ENCODE measurements at places on chromosomes 5 and 9.

- no peak for DNase-seq
Observed at GRCh38 chr5:56259002-56259511, 25.9 kb upstream of the ANKRD55 start.

DNA sequence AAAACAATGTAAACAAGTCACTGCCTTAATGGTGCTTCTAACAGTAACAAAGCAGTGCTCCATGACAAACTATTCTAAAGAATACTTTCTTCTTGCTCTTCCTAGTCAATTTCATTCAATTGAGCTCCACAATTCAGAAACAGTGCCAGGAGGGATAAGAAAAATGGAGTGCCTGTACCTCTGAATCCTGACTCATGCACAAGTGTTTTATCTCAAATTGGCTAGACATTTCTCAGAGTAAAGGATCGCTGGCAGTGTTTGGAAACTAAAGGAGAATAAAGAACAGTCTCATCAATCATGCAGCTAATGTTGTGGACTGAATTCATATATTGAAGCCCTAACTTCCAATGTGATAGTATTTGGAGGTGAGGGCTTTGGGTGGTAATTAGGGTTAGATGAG, 27.6 kb downstream of the SLC25A51 start:
- no peak for DNase-seq

DNA sequence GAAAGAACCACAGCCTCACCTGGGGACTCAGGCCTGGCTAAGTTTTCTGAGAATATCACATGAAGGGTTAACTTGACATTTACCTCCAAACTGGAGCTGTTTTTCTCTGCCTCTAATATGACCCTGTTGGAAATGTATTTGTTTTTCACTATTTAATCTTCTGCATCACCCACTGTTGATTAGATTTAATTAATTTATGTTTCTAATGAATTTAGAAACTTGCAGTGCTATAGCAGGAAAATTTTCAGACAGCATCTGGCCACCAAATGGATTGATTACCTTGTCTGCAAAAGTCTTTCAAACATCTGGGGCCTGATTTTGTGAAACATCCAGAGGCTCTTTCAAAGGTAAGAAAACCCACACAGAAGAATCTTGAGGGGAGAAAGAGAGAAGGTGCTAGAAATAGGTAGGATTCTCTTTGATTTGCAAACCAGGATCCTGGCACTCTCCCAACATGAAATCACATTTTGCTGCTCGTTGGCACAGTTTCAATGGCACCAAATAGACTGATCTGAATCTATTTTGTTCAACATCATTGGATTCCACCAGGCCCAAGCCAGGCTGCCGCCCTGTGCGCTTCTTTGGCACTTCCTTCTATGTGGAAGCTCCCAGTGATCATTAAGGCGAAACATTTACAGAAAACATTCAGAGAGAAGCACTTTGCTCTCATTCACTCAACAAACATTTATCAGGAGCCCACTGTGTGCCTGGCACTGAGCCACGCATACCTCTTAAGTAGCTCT, 157.3 kb downstream of the PPP2R2B start:
- DNase-seq, result no peak

GRCh38 chr5:4758550-4758949, 381.6 kb upstream of the ADAMTS16 start:
- no peak for DNase-seq

GRCh38 chr5:162703914-162704313, 636.3 kb downstream of the GABRG2 start:
- DNase-seq, result no peak

- DNase-seq, result no peak
Observed at GRCh38 chr5:170773024-170773985, 10.2 kb upstream of the GABRP start.

GRCh38 chr5:74686962-74687751, 2.1 kb downstream of the HEXB start:
- no peak for DNase-seq

DNA sequence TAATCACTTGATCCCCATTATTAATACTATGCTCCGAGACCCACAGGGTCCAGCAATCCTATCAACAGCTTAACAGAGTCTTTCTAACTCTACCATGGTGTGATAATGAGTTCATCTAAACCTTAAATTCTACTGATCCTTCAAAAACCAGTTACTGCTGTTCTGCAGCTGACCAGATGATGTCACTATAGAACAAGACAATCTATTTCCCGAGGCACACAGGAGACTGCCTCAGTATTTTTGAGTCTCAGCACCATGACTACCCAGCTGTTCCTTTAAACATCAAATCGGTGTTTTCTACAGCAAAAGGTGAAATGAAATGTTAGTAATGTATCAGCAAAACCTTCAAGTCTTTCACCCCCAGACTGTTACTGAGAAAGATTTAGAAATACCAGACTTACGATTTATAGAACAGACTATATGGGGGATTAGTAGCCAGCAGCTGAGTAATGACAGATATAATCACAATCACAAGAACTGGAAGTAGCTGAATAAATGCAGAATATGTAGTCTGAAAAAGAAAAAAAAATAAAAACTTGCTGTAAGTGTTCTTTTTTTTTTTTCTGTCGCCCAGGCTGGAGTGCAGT, 16.9 kb downstream of the DNAJC18 start:
- no peak for DNase-seq

DNA sequence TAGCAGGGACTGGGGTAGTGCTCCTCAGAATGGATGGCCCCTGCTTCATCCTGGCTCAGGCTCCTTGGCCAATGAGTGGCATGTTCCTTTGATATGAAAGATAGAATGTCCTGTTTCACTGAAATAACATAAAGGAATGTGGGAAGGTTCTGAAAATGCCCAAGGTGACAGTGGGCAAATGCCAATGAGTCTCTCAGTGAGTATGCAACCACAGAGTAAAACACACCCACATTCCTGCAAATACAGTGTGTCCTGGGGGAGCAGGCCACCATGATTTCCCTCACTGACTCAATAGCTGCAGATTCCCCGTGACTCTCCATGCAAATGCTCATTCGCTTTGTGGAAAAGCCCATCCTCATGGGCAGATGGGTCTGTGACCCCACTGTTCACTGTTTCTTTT, 36.4 kb downstream of the ZNF366 start:
- DNase-seq, result no peak

- DNase-seq, result peak; percentile 72
Observed at GRCh38 chr9:91681461-91682305, 258.1 kb upstream of the NFIL3 start.

DNA sequence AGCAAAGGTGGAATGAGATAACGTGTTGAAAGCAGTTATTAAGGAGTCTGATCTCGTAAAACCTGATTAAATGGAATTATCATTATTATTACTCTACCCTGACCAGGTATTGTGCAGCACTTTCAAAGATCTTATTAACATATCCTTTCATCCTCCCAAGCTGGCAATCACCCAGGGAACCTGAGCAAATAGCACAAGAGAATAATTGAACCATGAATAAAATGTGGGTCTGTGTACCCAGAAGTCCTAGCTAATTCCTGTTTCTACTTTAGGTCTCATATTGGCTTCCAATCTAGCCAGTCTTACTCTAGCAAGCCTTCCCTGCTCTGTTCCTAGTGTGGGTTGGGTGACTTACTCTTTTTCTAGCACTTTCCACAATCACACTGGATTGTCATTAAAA, 162.2 kb upstream of the STK32A start:
- DNase-seq, result no peak

GRCh38 chr5:82912462-82912861, 164.7 kb downstream of the TMEM167A start:
- no peak for DNase-seq

- no peak for DNase-seq
Observed at GRCh38 chr5:172123269-172123692, 64.7 kb downstream of the STK10 start.

DNA sequence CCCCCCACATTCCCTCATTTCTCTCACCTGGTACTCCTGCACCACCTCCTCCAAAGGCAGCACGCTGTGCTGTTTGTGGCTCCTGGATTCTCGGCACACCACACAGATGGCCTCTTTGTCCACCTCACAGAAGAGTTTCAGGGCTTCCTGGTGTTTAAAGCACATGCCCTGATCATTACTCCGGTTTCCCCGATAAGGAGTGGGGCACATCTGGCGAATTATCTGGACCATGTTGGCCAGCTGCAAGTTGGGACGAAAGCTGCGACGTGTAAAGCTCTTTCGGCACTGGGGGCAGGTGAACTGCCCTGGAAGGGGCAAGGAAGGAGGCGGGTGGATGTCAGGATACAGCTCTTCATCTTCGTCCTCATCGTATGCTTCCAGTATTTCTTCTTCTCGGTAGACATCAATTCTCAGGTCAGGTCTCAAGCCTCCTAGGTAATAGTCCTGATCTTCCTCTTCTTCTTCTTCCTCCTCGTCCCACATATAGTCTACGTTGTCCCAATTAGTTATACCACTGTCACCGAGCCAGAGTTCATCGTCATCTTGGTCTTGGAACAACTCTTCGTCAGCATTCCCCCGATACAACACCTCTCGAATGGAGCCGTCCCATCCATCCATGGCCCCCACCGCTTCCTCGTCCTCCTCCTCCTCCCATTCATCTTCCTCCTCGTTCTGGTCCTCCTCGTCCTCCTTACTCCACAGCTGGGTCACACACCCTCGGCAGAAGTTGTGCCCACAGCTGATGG, 796 bp downstream of the TRIM52 start:
- no peak for DNase-seq

GRCh38 chr5:168382421-168382820, 91.0 kb downstream of the WWC1 start:
- no peak for DNase-seq

- DNase-seq, result peak; percentile 40
Observed at GRCh38 chr9:119556129-119556875, 187.1 kb upstream of the BRINP1 start.

DNA sequence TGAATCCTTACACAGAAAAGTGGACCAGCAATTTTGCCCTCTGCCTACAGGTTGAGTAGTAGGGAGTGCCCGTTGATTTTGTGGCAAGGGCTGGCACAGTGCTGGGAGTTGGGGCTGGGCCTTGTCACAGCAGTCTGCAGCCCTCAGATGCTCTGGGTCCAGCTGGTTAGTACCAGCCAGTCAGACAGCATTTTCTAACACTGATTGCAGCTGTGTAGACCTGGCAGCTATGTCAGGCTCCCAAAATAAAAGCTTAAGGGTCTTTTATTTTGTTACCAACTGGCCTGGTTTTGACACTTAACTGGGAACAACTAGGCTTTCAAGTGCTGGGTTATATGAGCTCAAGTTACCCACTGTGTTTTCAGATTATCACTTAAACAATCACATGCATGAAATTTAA, 57.7 kb downstream of the MAT2B start:
- DNase-seq, result no peak

- DNase-seq, result no peak
Observed at GRCh38 chr9:33820231-33820745, 3.3 kb downstream of the UBE2R2 start.

GRCh38 chr5:78905084-78905938, 79.8 kb downstream of the ARSB start:
- DNase-seq, result no peak

- DNase-seq, result no peak
Observed at GRCh38 chr5:159458217-159458711, 128.0 kb upstream of the IL12B start.

DNA sequence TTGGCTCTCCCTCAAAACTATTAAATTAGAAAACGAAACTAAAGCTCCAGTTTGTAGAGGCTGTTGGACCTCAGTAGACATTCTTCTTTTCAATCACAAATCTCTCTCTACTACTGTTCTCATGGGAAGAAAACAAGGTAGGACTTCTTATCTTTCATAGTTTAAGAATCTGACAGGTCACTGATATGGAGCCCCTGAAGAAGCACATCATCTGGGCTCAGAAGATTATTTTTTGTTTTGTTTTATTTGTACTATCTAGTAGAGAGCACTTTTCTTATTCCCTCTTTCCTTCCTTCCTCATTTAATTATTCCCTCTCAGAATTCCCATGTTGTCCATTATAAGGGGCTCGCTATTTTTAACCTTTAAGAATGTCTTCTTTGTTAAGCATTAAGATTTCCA, 26.3 kb downstream of the STARD4 start:
- no peak for DNase-seq

- no peak for DNase-seq
Observed at GRCh38 chr9:90423661-90424193, 218.9 kb downstream of the DIRAS2 start.

DNA sequence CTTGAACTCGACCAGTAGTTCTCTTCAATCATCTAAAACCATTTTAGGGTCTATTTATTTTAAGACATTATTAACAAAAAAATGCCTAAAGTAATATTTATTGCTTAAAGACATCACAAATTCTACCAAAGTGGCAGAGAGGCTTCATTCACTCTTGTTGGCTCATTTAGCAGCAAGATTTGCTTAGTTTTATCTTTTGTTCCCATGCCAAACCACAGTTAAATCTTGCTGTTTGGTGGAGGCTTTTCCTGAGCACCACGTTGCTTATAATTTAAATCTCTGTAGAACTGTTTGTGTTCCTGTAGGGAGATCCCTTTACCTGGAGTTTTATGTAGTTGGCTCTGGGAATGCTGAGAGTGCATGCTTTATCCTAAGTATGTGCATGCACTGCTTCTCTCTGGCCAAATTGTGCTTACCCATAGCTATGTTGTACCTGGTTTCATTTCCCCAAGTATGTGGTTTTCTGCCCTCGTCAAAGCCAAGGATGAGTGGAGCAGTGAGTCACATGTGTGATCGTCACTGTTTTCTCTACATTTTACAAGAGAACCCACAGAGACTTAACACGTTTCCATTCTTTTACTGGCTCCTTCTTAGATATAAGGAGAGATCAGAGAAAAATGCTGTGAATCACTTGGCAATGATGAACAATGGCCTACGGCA, 42.1 kb upstream of the MAST4 start:
- DNase-seq, result peak; percentile 2

- DNase-seq, result no peak
Observed at GRCh38 chr5:136235321-136235720, 42.4 kb upstream of the SMIM32 start.

- DNase-seq, result peak; percentile 2
Observed at GRCh38 chr5:115068239-115069086, 101.2 kb downstream of the TRIM36 start.

GRCh38 chr9:121609822-121610637, 41.4 kb upstream of the DAB2IP start:
- DNase-seq, result no peak

- DNase-seq, result peak; percentile 48
Observed at GRCh38 chr9:2857564-2858198, 13.8 kb upstream of the PUM3 start.

DNA sequence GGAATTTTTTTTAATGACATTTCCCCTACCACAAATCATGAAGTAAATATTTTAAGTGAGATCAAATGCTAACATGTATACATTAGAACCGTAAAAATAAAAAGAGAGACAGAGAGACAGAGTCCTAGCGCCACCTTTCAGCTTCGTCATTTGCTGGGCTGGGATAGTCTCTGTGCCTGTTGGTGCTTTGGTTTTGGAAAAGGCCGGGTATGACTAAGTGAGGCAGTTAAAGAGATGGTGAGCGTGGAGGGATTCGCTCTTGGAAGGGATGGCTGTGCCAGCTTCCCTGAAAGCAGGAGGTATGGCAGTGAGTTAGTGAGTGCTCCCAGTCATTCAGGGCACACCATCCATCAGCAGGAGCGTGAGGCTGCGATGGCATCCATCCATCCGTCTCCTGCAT, 729.6 kb upstream of the WWC1 start:
- DNase-seq, result no peak

- no peak for DNase-seq
Observed at GRCh38 chr5:147169399-147169798, 65.4 kb upstream of the STK32A start.

Measured in stimulated activated CD4-positive, alpha-beta T cell treated with anti-CD3 and anti-CD28 coated beads, Interleukin-4, amount 100 ng/mL, for 1 hour (primary cell).